ENCODE measurements at places on chromosomes 1 and 21.

DNA sequence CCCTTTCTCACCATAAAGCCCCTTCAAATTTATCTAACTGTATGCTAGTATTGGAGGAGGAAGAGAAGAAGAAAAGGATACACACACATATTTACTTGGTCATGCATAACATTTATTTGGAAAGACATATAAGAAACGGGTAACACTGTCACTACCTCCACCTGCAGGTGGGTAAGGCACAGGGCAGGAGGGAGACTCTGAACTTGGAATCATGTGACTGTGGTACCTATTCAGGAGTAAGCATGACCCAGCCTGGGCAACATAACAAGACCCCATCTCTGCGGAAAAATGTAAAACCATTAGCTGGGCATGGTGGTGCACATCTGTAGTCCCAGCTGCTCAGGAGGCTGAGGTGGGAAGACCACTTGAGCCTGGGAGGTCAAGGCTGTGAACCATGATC, 1.4 kb upstream of the PADI6 start:
- DNase-seq = no peak

DNA sequence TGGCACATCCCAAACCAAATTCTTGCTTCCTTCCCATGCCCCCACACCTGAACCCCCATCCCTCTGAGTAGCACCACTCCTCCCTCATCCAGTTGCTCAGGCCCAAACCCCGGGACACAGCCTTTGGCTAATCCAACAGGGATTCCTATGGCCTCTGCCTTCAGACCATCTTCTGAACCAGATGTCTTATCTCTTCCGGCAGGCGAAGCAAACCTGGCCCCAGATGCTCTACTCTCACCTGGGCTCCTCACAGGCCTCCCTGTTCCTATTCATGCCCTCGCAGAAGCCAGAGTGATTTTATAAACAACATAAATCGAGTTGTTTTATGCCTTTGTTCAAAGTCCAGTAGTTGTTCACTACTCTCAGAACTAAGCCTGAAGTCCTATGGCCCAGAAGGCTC, 12.5 kb upstream of the KCNA2 start:
- DNase-seq = no peak

DNA sequence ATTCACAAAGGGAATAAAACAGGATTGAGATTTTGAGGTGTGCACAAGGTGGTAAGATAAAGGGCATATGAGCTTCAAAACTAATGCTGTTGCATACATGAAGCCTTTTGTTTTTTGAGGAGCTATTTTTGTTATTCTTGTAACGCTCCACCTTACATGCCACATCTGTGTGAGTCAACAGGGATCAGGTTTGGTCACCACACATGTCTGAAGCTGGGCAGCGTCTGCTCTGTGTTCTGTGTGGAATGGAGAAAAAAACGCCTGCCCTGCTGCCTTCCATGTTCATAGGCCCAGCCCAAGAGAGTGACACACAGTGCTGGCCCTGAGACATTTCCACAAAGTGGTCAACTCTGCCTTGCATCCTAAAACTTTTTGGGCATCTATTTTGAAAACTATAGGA, 67.7 kb downstream of the MPZL1 start:
- no peak for DNase-seq

DNA sequence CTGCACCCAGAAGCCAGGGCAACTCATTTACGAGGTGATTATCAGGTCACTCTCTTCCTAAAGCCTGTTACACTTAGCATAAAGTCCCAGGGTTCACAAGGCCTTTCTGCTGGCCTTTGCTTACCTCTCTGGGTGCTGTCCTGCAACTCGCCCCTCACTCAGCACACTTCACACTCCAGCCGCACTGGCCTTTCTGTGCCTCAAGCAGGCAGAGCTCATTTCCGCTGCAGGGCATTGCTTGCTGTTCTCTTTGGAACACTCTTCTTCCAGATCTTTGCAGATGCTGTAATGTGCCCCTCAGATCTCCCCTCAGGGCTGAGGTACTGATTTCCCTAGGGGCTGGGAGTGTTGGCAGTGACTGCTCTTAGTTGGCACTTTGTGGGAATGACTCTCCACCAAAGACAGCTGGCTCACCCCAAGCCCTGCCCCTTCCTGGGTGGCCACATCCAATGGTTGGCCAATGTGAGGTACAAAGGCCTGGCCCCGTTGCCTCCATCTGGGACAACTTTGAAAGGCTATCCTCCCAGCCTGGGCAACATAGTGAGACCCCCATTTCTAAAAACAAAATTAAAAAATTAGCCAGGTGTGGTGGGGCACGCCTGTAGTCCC, 50.8 kb upstream of the SSBP3 start:
- DNase-seq = no peak

- DNase-seq = peak; percentile 66
These were observed 56.2 kb downstream of the RUNX1 start for GRCh38 chr21:34992736-34993398.

GRCh38 chr1:160925652-160926244, 28.9 kb downstream of the ITLN2 start:
- DNase-seq = no peak

GRCh38 chr1:153958961-153959260, 499 bp upstream of the CRTC2 start:
- no peak for DNase-seq

GRCh38 chr1:63405021-63405420, 37.6 kb downstream of the ALG6 start:
- DNase-seq = no peak

DNA sequence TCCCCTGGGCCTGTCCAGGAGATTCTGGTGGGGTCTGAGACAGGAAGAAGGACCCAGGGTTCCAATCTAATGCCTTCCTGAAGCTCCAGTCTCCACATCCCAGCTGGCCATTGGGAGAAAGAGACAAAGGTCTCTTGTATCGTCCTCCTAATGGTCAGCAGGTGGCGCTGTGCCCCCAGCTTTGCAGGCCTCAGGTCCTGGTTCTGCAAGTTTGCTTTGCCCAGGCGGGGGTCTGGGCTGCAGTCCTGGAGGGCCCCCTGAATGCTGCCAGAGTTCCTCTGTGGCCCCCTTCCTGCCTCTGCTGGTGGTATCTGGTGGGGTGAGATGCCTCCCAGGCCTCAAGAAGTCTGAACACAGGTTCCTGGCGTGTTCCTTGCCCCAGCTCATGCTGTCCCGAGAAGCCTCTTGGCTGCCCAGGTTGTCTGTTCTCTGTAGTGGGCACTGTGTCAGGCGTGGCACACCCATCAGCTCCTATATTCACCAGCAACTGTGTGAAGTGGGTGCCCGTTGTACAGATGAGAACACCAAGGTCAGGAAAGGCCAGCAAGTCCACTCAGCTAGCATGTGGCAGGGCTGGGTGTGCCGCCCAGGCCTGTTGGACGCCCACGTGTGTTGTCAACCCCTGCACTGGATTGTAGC, 33.8 kb upstream of the CSF3R start:
- peak; percentile 86 for DNase-seq

DNA sequence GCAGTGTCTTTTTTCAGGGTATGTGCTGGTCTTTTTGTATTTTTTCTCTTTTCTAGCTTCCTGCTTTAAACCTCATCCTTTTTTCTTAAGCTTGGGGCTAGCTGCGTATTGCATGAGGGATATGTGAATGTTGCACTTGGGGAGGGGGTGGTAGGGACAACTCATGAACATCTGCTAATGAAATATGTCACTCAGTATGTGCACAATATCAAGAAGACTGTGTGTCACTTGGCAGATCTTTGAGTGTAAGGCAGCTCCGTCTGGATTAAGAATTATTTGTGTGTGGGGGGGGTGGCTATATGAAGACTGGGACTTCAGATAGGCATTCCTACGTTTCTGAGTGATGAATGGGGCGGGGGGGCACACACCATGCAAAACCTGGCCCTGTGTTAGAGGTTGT, 170.4 kb upstream of the CACNA1E start:
- no peak for DNase-seq

DNA sequence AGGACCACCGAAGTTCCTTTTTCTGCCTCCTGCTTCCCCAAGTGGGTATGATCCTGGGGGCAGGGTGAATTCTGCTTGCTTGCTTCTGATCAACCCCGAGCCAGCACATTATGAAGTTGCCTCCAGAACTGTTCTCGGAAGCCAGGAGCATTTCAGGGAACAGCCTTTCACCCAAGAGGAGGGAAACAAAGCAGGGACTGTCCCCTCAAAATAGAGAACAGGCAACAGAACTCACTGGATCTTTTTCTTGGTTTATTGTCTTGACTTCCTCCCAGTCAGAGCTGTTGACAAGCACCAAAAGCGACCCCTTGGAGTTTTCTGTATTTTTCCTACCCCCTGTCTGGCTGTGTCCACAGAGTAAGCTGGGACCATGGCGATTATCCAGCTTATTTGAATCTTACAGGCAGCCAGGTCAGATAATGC, 258.3 kb upstream of the SGIP1 start:
- DNase-seq = no peak

GRCh38 chr1:177305040-177306018, 134.6 kb downstream of the BRINP2 start:
- no peak for DNase-seq

GRCh38 chr1:224168859-224169380, 14.1 kb upstream of the DEGS1 start:
- peak; percentile 61 for DNase-seq

DNA sequence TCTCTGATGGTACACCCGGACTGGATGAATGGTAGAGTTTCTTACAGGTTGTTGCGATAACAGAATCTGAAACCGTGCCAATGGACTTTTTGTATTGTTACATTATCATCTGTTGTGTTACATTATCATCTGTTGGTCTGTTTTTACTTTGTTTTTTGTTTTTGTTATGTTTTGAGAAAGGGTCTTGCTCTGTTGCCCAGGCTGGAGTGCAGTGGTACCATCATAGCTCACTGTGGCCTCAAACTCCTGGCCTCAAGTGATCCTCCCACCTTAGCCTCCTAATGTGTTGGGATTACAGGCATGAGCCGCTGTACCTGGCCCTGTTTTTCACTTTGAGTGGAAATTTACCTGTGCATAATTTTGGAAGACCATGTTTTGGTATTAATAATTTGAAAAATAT, 10.2 kb upstream of the PEX10 start:
- DNase-seq = no peak

- no peak for DNase-seq
These were observed 77.3 kb upstream of the TSPAN2 start for GRCh38 chr1:115166531-115167091.

DNA sequence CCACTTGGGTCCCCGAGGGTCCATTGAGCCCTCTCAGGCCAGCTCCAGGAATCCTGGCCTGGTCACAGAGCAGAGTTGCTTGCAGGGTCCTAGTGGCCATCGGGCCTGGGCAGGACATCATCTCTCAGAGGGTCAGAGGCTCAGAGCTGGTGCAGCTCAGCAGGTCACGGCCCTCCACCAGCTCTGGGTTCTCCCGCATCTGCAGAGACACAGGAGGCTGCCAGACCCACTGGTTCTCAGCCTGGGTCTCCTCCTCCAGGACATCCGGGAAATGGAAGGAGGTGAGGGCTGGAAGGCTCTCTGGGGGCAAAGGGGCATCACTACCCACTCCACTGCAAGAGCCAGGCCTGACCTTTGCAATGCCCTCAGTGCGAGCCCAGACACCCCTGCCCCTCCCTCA, 6.5 kb downstream of the TMEM54 start:
- DNase-seq = no peak

DNA sequence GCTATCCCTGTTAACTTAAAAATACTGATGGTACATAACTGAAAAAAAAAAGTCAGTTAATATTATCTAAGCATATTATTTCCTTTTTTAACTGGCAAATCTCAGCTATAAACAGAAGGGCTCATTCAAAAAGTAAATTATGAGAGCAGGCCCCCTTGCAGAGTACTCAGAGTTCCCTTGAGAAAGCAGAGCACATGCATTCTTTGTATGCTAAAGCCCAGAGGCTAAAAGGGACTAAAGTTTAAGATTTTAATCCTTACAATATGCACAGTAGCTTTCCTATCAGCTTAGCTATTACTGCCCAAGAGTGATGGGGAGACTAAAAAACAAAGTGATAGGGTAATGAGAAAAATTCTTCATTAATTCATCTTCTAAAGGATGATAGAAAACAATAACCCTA, 18.5 kb downstream of the SLC16A1 start:
- no peak for DNase-seq

DNA sequence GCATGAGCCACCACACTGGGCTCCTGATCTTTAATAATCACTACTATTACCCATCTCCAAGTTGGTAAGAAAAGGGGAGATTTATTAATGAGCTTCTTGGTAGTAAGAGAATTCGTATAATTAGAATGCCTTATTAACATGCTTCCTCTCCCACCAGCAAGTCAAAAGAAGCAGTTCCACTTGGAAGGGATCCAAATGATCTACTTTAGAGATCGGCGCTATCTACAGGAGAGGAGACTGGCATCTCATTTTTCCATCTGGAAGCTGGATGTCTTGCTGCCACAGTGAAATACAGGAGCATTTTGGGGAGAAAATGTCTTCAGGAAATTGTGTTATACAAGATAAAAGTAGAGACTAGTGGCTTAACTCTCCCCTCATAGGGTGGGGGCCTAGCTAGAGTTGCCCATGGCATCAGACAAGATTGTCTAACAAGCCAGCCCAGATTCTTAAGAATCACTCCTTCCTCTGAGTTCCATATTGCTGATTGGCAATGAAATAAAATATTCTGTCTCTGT, 33.6 kb upstream of the CAMSAP2 start:
- DNase-seq = no peak

- DNase-seq = peak; percentile 35
These were observed 58.6 kb downstream of the GIPC2 start for GRCh38 chr1:78104322-78104721.

DNA sequence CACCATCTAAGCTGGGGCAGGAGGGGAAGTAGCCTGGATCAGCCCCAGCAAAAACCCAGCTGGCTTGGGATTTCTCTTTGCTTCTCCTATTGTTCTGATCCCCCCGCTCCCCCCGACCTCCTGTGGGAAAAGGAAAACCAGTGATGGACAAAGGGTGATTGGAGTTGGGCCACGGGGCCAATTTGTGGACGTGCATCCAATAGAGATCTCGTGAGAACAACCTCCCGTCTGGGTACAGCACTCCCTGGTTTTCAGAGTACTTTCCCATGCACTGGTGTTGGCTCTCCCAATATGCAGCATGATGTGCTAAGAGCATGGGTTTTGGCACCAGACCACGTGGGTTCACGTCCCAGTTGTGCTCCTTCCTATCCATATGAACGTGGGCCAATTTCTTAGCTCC, 9.0 kb downstream of the BLACAT1 start:
- no peak for DNase-seq

DNA sequence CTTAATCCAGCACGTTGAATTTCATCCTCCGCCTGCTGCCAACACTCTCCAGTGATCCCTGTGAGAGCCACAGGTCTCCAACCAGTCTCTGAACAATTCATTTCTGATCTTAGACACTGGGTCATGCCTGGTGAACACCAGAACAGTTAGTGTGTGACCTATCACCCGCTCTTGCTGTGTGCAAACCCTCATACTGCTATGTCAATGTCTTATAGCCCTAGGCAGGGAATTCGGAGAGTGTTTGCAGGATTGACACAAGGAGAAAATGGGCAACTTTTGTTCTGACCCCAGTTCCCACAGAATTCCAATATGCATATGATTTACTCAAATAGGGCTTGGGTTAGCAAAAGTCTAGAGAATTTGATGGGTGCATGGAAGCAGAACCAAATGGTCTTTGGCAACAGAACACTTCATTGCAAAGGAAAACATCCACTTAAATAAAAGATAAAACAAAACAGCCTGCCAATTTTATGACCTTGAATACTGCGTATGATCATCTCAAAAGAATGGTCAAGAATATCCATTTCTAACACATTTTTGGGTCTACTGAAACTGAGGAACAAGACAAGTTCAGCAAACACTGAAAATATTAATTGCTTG, 23.0 kb upstream of the GUCA2B start:
- DNase-seq = no peak

GRCh38 chr1:160466961-160467360, 56.1 kb downstream of the SLAMF6 start:
- no peak for DNase-seq

Data from AG20443 (cell line).